ENCODE measurements at places on chromosomes 3 and 15. TPM values are rescaled to one million over a fixed set of nuclear protein-coding genes. Genes with fewer than 3 reads are reported as not detected.

DNA sequence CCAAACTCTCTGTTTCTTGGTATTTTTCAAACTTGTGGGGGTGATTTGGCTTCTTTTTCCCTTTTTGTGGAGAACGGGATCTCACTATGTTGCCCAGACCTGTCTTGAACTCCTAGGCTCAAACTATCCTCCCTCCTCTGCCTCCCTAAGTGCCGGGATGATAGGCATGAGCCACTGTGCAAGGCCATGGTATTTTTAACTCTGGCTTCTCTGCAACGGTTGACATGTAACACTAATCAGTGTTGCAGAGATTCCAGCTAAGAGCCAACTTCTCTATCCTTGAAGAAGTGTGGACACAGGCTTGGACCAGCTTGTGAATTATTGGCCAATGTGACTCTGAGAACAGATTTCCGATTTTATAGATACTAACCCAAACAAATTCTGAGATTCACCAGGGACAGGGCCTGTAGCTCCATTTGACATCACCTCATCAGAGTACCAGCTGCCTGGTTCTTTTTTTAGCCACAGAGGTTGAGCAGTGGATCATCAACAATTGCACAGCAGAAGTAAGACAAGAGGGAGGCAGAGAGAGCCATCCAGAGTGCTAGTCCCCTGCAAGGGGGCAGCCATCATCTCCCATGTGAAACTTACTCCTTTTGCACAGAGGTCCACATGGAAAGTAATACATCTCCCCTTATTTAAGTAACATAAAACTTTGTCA is 98.1 kb upstream of the SYNPR start:
- no peak for DNase-seq

The FAM3D gene
- polyA plus RNA-seq, result 173 TPM

The NPAP1 gene
- polyA plus RNA-seq, result not detected

The PAQR9 gene
- not detected for polyA plus RNA-seq

The GRM2 gene
- polyA plus RNA-seq, result not detected

GRCh38 chr3:79247725-79248043 is 520.1 kb downstream of the ROBO1 start:
- DNase-seq, result no peak

DNA sequence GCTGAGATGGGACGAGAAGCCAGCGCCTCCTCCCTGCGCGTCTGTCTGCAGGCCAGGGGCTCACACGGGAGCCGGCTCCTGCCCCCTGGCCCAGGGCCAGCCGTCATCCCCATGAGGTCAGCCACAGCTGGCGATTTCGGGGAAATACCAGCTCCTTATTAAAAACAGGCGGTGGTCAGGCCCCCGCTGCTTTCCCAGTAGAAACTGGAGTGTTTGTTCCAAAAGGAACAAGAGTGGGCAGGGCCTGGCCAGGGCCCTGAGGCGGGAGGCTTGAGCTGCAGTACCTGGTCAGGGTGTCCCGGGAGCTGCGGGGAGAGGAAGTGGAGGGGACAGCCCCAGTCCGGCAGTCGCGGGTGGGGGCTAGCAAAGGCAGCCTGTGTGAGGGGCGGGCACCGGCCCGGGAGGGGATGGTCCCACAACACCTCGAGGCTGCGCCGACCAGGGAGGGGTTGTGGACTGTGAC is 17.8 kb downstream of the MYL3 start:
- DNase-seq, result no peak

DNA sequence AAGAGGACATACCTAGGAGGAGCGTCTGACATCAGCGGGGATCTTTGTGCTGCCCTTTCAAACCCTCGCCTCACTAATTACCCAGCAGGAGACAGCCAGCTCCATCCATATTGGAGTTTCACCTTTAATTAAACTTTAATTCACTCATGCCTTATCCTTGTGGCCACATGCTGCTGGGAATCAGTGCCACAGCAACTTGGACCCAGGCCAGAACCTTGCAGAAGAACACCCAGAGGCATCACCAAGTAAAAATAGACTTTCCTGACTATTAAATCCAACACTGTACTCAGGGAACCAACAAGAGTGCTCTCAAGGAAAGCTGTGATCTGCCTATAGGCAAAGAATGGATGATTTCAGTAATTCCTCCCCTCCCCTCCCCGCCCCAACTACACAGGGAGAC is 23.9 kb downstream of the EIF1B start:
- DNase-seq, result no peak

The CTXND1 gene
- under 0.01 TPM for polyA plus RNA-seq

GRCh38 chr3:100533176-100533575 is 40.8 kb downstream of the TMEM45A start:
- no peak for DNase-seq

The HESX1 gene
- 1.4 TPM for polyA plus RNA-seq

DNA sequence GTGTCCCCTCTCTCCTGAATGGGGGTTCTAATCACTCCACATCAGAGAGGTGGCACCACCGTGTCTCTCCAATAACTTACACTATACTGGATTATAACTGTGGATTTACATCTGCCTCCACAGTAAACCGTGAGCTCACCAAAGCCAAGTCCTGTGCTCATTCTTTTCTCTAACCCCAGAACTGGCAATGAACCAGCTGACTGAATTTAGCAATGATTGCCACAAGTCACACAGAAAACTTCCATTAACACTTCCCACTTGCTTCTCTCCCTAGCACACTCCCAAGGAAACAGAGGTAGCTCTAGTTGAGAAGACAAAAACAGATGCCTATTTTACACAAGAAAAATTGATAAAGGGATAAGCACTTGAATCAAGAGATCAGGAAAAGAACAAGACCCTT is 361.3 kb downstream of the ULK4 start:
- no peak for DNase-seq

The MITF gene
- polyA plus RNA-seq, result 0.22 TPM

DNA sequence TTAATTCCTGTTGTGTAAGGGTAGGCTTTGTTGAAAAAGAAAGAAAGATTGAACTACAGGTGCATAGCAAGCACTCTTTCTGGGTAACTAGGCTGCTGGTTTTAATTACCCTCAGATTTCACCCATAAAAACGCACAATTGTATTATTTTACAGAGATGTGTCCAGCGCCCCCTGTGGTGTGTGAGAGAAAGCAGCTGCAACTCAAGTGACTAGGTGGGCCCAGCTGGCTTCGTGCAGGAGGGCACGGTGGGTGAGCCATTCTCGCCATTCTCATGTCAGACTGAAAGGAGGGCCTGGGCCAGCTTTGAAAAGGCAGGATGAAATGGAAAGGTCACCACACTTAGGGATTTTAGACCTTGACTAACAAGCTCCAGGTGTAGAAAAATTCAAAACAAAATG is 122.6 kb downstream of the LRIG1 start:
- peak; percentile 31 for DNase-seq

DNA sequence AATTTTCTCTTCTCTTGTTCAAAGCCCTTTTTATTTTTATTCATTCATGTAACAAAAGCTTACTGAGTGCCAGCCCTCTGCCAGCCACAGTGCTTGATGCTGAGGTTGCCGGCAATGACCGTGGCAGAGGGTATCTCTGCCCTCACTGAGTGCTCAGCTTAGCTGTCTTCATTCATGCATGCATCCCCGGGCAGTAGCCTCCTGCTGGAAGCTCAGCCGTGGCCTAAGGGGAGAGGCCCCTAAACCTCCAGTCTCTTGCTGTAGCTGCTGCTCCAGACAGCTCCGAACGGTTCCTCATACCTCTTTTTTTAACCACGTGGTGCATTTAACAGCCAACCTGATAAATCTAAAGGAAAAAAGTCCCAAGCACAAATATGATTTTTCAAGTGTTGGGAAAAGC is 34.6 kb upstream of the CCDC66 start:
- DNase-seq, result no peak

The FSIP1 gene
- not detected for polyA plus RNA-seq

The TRPM1 gene
- polyA plus RNA-seq, result not detected

GRCh38 chr3:197068077-197068476 is 38.5 kb upstream of the MELTF start:
- DNase-seq, result no peak

GRCh38 chr3:74501007-74501406 is 113.5 kb downstream of the CNTN3 start:
- DNase-seq, result peak; percentile 61

DNA sequence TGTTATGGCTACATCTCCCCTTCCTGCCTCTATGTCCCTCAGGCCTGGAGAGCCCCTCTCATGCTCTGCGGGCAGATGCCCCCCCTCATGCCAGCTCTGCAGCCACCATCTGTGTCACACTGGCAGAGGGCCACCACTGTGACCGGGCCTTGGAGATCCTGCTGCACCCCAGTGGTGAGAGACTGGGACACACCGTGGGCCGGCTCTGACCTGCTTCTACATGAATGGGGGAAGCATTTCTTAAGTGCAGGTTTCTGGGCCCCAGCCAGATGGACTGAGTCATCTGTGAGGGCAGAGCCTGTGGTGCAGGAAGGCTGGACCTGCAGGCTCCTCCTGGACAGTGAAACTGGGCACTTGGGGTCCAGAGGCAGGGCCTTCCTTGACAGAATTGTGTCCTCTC is 4.8 kb downstream of the VWA5B2 start:
- no peak for DNase-seq

GRCh38 chr3:146325170-146325569 is 74.3 kb upstream of the PLSCR4 start:
- DNase-seq, result no peak

The SERINC4 gene
- 0.45 TPM for polyA plus RNA-seq

DNA sequence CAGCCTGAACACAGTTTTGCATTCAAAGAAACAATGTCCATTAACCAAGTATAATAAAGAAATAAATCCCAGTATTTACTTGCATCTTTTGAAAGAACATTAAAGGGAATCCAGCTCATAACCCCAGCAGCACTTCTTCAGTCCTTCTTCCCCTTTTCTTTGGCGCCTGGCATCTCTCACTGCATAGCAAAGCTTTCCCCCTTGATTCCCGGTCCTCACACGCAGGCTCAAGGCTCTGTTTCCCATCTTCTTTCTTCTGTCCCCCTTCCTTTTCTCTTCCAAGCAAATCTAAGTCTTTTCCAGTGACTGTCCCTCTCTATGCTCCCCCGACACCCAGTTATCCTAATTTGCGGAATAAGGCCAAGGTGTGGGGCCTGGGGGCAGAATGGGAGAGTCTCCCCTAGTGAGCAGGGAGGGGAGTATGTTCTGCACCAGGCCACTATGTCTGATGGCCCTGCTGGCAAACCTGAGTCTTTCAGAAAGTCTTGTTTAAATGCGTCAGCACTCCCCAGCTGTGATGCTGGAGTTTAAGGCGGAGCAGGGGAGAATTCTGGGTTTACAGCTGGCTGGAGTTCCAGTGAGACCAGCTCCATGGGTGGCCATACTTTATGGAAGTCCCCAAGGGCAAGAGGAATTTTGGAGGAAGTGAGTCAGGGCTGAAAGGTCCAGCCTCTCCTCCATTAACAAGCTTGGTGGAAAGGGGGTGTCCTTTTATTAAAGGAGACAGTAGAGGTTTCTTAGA is 42.1 kb downstream of the GOLGA6A start:
- DNase-seq, result no peak

DNA sequence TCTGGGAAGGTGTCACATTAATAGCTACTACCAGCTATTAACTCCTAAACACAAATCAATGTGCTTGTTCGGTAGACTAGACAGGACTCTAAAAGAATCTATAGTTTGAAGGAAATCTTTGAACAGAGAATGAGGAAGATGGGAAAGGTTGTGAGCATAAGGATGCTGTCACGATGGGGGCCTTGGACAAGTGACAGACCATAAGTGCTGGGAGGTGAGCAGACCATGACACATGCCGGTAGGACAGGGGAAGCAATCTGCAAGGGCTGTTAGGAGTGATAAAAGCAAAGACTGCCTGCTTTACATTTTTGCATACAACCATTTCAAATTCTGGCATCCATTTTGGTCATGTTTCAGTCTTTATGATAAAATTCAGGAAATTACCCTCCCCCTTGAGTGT is 645.8 kb downstream of the ROBO2 start:
- DNase-seq, result no peak

DNA sequence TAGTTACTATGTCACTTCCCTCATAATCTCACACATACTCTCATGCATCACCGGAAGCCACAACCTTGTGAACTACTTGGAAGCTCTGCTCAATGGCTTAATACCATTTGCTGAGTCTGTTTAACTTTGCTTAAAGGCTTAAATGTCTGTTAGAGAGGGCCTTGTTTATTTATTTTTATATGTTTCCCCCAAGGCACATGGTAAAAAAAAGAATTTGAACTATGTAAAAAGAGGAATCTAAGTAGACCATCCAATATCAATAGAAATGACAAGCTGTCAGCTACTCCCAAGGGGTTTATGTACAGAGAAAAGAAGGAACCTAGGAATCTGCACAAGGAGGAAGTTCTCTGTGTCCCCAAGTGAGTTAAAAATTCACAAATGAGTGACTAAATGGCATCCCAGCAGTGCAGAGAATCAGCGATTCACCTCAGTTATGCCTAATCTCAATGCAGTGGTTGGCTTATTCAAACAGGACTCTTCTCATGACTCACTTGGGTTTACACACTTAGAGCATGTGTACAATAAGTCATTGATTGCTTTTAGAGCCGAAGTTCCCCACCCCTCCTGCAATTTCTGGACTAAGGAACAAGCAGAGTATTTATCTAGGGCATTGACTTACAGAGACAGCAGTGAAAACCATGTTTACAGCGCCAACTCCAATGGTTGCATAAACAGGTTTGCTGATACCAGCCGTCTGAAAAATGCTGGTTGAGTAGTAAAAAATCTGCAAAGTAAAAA is 24.4 kb downstream of the SLC2A2 start:
- DNase-seq, result peak; percentile 90

GRCh38 chr3:197345390-197345789 is 47.0 kb upstream of the DLG1 start:
- DNase-seq, result no peak

- DNase-seq, result no peak
These were observed 40.1 kb upstream of the GALNT15 start for GRCh38 chr3:16134173-16134928.

Data from small intestine (tissue), 16 donors.